GM19239 (cell line): ENCODE measurements at places on chromosomes 16 and 17.

DNA sequence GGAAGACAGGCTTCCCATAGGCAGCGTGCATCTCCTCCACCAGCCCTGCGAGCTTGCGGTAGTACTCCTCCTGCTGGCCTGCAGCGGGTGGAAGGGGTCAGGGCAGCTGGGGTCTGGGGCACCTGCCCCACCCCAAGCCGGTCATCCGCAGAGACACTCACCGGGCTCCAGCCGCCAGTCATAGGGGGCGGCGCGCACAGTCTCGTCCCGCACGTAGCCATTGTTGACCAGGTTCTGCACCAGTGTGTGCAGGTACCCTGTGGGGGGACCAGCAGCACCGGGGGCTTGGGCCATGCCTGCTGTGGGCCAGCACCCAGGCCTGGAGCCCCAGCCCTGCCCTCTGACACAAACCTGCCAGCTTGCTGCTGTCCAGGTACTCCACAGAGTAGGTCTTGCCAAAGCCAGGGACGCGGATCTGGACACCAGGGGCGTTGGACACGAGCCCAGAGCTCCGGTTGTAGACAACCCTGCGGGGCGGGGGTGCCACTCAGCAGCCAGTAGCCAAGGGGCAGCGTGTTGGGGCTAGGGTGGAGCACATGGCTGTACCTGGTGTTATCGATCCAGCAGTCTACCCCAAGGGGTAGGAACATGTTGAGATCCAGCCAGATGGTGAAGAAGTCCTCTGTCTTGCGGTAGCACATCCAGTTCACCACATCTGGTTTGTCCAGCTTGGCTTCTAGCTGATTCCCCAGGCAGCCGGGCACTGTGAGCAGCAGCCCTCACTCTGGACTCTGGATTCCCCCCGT, 1.2 kb downstream of the LCAT start:
- no peak for DNase-seq

GRCh38 chr16:77439106-77439505, 4.3 kb upstream of the ADAMTS18 start:
- no peak for DNase-seq

DNA sequence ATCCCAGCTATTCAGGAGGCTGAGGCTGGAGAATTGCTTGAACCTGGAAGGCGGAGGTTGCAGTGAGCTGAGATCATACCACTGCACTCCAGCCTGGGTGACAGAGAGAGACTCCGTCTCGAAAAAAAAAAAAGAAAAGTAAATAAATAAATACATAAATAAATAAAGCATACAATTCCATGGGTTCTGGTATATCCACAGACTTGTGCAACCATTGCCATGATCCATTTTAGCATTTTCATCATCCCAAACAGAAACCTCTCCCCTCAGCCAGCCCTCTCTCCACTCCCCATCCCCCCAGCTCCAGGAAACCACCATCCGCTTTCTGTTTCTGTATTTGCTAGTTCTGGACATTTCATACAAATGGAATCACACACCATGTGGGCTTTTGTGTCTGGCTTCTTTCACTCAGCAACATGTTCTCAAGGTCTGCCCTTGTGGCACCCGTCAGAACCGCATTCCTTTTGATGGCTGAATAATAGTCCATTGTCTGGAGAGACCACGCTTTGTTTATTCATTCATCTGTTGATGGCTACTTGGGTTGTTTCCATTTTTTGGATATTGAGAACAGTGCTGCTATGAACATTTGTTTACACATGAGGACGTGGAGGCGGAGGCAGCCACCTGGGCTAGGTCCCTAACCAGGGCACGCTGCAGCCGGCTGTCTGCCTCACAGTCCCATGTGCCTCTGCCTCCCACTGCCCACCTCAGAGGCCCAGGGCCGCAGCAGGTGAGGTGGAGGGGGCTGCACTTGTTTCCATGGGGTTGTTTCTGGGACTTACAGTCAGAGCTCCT, 76.2 kb downstream of the NT5M start:
- DNase-seq, result no peak

GRCh38 chr17:33811004-33811760, 443.9 kb upstream of the CCL2 start:
- no peak for DNase-seq

- no peak for DNase-seq
Measured at GRCh38 chr17:73637866-73638265, 6.4 kb downstream of the SDK2 start.

DNA sequence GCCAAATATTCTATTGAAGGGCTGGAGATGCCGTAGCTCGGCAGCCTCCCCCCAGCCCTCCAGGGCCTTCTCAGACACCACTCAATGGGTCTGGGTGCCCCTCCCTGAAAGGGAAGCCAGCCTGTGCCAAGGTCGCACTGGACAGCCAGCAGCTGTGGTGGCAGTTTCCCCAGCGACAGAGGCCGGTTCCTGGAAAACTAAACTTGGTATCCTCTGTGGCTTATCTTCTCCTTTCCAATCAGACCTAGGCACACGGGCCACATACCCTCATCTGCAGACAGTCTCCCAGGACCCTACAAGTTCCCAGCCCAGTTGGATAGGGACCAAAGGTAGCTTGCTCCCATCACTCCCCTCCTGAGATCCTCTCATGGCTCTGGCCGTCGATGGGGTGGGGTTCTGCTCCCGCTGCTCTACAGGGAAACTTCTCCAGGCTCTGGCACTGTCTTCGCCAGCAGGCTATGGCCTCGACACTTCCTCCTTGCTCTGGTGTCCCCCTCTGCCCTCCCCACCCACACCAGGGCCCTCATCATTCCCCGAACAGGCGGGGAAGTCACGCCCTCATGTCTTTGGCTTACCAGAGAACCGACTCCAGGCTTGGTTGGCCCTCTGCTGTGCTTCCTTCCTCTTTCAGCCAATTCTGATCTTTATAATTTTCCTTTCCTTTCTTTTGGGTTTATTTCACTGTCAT, 18.3 kb upstream of the IL21R start:
- DNase-seq, result no peak

DNA sequence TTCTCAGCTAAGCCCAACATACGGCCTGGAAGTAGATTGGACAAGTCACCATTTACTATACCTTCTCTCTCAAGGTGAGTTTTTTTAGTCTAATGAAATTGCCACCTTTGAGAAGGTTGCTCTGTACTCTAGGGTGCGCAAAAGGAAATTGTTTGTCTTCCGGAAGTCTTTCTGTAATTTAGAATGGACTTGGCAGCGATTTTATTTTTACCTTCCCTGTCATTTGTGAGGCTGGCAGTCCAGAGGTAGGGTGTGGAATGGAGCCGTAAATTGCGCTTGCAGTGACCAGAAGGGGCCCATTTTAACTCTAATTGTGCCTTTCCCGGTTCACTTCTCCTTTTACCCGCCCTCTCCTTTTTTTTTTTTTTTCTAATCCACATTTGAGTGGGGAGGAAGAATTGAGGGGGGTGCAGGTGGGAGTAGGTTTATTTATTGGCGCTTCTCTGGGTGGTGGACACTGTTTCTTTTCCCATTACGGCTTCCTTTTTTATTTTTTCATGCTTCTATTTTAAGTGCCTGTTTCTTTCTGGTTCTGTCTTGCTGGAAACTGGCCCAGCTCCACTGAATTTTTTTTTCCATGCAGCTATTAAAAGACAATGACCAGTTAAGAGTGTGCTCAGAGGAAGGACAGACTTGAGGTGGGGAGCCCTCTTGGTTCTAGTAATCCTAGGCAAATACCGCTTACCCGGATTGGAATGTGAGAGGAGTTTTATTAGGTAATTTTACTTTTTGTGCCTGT, 89.7 kb upstream of the CLEC18A start:
- no peak for DNase-seq
